ENCODE measurements at places on chromosomes 12 and 14.

- DNase-seq, result peak; percentile 28
Measured at GRCh38 chr12:120126635-120127005, 10.1 kb upstream of the RAB35 start.

DNA sequence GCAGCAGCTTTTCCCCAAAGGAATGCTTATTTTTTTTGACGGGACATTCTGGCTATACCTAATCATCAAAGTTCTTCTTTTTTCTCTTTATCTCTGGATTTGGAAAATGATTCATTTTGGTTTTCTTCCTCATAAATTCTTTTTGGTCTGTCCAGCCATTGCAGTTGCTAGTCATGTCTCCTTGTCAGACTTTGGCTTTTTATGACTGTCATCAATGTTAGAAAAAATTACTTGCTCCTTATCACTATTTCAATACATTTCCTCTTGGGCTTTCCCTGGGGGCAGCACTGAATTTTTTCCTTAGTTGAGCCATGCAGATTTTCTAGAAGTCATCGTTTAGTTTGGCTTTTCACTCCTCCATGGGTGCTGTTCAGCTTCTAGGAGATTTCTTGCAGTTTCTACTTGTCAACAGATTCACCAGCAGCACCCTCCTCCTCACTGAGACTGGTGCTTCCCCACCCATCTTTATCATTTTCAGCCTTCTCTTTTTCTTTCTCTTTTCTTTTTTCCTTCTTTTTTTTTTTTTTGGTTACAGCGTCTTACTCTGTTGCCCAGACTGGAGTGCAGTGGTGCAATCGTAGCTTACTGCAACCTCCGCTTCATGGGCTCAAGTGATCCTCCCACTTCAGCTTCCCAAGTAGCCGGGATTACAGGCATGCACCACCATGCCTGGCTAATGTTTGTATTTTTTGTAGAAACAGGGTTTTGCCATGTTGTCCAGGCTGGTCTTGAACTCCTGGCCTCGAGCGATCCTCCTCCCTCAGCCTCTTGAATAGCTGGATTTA, 5.2 kb downstream of the ADIPOR2 start:
- DNase-seq, result no peak

DNA sequence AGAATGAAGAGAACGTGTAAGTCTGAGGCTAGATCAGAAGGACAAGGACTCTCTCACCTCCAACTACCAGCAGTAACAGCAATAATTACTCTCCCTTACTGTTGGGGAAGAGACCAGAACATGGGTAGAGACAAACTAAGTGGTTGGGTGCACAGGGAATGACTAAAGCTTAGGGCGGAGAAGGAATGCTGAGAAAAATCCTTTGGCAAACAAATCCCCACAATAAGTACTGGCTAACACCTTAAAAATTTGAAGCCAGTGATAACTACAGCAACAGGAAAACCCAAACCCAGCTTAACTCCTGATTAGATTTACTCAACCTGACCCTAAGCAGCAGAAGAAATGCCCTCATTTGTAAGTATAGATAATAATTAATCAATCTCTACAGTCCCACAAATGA, 759.0 kb downstream of the AACS start:
- no peak for DNase-seq

DNA sequence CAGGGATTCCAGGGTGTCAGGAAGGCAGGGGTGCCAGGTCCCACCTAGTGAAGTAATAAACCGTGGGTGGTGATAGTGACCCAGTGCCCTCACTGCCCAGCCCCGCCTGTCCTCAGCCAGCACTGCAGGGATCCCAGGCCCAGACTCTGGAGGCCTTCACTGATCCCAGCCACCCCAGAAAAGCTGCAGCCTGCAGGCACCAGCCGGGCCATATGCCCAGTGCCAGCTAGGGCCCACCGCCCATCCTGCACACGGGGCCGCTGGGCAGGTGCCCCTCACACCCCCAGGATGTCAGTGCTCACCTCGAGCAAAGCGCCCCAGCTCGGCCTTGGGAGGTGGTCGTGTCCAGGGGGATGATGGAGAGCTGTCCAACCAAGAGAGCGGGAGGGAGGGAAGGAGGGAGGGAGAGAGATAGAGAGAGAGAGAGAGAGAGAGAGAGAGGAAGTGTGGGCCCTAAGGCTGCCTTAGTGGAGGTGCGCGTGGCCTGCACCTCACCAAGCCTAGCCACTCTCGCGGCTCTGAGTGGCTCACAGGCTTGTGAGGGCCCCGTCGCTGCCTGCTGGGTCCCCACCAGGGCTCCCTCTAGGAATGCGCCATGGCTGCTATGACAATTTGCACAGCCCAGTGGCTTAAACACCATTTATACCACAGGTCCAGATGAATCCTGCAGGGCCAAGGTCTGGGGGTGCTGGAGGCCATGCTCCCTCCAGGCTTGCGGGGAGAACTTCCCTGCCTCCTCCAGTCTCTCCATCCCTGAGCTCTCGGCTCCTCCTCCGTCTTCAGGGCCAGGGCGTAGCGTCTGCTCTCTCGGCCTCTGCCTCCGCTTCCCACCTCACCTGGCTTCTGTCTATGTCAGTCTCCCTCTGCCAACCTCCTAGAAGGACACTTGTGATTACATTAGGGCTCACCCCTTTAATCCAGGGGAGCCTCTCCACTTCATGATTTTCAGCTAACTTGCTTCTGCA, 401.0 kb downstream of the TMEM121 start:
- peak; percentile 5 for DNase-seq

GRCh38 chr14:52067873-52068614, 815 bp downstream of the NID2 start:
- DNase-seq, result peak; percentile 36

GRCh38 chr12:18886962-18887361, 149.0 kb downstream of the CAPZA3 start:
- no peak for DNase-seq

- DNase-seq, result peak; percentile 81
Measured at GRCh38 chr12:55728186-55728938, 447 bp downstream of the CD63 start.

DNA sequence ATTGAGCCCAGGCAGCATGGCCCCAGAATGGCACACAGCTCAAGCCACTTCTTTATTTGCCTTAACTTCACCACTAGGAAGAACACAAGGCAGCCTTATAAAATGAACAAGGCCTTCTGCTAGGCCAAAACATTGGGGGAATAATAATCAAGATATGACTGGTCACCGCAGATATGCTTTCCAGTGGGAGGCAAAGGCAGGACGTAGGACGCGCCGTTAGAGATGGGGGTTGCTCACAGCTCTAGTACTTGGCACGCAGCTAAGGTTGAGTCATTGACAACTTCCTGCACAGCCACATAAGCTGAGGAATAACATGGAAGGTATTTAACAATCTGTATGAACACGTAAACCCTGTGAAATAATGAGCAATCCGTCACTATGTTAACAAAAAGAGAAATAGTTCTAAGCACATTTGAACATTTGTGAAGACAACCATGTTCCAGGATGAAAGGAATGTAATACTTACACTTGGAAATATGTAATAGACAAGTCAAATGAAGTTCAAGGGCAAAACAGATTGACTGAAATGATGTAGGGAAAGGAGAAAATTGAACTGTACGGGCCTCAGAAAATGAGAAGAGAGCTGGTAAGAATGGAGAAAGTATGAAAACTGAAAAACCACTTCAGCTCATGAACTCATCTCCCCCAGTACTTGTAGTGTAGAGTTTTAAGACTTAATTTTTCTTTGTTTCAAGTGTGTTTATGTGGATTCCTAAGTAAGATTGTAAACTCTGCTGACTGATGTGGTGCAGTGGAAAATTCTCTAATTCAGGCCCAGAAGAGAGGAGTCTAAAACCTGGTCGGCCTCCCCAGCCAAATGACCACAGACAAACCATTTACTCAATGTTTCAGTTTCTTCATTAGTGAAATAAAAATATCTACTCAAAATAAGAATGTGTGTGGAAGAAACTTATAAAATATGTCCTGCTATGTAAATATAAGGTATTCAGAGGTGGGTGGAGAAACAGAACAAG, 59.3 kb upstream of the CCDC91 start:
- no peak for DNase-seq
